Activated naive CD4-positive, alpha-beta T cell treated with anti-CD3 and anti-CD28 coated beads for 36 hours (primary cell): ENCODE measurements at places on chromosomes 12 and 14.

GRCh38 chr12:29286081-29286790, 94.7 kb downstream of the ERGIC2 start:
- no peak for DNase-seq

DNA sequence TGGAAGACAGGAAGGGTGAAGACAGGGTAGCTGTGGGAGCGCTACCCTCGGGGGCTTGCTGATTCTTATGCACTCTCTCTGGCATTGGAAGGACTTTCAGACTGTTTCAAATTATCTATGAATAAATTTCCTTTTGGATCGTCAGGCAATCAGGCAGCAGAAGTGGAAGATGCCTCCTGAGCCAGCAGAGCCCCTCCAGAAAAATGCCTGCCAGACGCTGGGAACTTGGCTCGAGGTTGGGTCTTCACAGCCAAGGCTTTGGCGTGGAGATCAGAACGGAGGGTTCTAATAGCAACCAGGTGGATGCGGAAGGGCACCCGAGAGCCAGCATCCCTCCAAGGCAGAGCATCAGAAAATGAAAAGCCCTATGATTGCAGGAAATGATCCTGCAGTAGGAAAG, 119.2 kb upstream of the RFLNA start:
- DNase-seq, result no peak

DNA sequence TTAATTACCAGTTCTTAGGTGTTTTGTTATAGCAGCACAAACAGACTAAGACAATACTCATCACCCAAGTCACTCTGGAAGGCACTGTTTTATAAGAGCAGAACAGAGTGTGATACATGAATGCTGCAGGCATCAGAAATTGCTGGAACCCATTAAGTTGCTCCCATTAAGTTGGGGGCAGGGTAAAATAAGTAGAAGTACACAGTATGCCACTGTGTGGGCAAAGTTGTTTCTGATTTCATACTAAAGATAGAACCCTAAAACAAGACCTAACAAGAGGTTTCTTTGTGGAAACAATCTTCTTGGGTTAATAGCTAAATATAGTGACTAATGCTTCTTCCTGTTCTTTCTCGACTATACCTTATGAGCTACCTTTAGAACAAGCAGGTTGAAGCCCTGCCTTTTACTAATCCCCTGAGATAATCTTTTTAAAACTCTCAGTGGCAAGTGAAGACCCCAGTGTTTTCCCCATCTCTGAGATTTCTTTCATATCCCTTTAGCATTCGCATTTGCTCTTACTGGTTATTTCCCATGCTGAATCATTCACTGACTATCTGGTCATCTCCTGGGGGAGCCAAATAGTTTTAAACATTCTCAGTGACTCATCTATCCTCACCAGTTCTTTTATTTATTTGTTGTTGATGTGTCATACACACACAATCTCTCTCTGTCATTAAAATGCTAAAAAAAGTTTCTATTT, 52.3 kb downstream of the SOCS2 start:
- no peak for DNase-seq

GRCh38 chr12:55019784-55020183, at the start of gene NEUROD4:
Gene NEUROD4 (plus strand): TSS chr12:55019974. CDS start chr12:55026440, 6,466 bp downstream.
- DNase-seq, result peak; percentile 51

DNA sequence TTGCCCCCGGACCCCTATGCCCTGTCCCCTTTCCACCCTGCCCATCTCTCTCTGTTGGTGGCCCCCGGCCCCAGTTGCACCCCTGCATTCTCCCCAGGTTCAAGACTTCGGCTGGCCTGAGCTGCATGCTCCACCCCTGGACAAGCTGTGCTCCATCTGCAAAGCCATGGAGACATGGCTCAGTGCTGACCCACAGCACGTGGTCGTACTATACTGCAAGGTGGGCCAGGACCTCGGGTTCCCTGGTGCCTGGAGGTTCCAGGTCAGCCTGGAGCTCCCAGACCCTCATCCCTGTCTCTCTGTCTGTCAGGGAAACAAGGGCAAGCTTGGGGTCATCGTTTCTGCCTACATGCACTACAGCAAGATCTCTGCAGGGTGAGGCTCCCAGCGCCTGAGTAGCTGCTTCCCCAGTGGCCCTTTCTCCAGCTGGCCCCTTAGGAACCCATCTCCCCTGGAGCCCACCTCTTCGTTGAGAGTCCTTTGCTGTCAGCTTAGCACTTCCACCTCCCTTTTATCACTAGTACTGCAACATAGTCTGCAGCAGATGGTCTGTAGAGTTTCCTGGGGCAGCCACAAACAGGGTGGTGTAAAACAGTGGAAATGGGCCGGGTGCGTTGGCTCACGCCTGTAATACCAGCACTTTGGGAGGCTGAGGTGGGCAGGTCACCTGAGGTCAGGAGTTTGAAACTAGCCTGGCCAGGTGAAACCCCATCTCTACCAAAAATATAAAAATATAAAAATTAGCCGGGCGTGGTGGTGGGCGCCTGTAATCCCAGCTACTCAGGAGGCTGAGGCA, 5.8 kb downstream of the TNS2 start:
- no peak for DNase-seq

DNA sequence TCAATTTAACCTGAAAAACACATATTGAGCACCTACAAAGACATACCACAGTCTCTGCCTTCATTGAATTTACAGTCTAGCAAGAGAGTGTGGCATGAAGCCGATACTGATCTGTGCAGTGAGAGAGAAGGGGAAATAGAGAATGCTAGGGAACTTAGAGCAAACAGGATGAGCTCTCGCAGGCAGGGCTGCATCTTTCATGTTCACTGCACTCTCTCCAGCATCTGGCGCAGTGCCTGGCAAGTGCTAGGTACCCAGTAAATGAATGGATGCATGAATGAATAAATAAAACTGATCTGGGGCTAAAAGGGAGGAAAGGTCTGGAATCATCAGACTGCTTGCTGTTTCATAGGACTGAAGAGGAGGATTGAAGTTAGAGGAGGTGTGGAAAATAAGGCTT, 256.5 kb upstream of the NPAS3 start:
- no peak for DNase-seq

DNA sequence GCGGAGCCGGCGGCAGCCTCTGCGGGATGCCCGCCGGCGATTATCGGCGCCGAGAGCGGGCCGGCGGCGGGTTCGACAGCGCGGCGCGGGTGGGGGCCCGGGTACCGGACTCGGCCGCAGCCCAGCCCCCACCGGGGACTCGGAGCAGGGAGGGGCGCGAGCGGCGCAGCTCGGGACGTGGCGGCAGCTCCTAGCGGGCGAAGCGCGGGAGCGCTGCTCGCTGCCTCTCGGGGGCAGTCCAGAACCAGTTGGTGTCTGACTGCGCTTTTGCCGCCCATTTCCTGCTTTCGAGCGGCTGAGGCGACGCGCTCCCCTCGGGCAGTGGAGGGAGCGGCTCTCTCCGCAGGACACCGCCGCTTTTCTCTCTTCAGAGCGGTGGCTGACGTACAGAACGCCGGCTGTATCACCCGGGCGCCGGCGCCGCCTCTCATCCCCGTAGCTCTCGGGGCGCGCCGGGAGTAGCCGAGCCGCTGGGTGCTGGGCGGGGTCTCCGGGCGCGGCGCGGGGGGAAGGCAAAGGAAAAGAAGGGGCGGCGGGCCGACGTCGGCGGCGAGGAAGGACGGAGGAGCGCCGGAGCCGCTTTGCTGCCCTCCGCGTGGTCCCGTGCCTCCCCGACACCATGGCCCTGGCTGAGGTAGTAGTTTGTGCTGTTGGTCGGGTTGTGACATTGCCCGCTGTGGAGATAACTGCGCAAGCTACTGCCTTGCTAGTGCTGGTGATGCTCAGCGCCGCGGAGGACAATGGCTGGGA, 136.6 kb downstream of the MON2 start:
- peak; percentile 79 for DNase-seq

GRCh38 chr14:65581799-65582198, 169.3 kb downstream of the FUT8 start:
- no peak for DNase-seq

DNA sequence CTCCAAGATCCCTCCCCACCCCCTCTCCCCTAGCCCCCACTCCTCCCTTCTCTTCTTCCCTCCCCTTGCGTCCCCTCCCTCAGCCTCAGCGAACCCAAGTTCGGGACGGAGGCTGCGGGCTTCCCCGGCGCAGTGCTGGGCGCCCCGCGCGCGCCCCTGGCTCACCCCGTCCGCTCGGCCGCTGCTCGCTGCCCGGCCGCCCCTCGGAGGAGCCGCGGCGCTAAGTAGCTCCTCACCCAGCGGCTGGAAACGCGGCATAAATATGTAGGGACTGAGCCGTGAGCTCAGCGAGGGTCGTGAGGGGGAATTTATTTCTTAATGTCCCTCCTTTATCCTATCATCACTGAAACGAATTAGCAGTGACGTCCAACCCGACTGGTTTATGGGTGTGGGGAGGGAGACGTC, at the start of gene NOS1:
NOS1 (minus strand) TSS at position 280 of the 405 bp plus-strand sequence. CDS start 30,557 bp downstream, outside the sequence.
- DNase-seq, result no peak

GRCh38 chr12:104354868-104355570, 51.5 kb downstream of the EID3 start:
- no peak for DNase-seq

- DNase-seq, result no peak
Measured at GRCh38 chr12:58496411-58497190, 423.7 kb downstream of the LRIG3 start.

DNA sequence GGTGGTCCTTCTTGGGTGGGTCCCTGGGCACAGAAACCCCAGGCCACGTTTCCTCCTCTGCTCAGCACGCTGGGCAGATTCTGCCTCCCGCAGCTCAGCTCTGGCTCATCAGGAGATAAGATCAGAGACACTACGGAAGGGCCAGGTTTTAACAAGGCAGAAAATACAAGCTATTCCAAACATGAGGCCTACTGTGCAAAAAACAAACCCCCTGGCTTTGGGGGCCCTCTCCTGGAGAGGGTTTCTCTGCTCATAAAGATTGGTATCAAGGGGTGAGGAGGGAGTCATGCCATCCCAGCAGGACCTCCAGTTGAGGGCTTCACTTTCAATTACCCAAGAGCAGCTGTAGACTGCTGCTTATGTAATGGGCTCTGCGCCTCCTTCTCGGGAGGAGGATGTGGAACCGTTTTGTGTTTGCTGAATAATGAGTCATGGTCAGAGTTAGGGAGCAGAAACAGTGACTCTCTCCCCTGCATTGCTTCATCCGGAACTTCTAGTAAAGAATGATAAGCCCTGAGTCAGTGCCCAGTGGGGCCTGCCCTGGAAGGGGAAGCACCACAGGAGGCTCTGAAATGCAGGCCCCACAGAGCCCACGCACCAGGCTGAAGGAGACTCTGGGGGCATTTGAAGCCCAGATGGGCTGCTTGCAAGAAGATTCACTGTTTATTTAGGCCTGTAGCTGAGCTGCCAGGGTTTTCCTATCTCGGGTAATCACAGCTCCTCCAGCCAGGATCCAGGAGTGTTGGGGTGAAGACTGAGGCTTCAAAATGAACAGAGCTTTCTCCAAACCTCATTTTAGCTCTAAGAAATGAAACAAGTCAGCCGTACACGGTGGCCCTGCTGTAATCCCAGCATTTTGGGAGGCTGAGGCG, 79.3 kb downstream of the SSPN start:
- DNase-seq, result peak; percentile 76

DNA sequence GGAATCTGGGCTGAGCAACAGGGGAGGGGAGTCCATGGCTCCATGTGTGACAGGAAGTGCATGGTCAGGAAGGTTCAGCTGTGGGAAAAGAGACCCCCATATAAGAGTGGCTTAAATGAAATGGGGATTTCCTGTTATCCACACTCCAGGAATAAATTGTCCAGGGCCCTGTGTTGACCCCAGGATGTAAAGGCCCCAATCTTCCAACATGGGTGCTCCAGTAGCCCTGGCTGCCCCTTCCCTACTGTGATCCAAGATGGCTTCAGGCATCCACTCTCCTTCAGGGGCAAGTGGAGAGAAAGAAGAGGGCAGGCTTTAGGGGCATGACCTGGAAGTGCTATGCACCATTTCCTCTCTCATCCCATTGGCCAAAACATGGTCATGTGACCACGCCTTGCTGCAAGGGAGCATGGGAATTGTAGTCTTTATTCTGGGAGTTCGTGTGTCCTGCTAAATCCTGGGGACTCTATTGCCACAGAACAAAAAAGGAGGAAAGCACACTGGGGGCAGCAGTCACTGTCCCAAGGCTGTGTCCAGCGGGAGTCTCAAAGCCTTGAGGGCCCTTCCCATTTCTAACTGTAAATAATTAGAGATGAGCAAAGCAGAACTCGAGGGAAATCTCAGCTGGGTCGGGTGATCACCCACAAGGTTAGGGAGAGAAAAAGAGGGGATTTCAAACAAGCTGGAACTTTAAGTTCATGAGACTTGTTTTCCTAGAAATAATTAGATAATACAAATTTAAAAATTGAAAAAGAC, 289.2 kb downstream of the ADGRD1 start:
- peak; percentile 31 for DNase-seq

DNA sequence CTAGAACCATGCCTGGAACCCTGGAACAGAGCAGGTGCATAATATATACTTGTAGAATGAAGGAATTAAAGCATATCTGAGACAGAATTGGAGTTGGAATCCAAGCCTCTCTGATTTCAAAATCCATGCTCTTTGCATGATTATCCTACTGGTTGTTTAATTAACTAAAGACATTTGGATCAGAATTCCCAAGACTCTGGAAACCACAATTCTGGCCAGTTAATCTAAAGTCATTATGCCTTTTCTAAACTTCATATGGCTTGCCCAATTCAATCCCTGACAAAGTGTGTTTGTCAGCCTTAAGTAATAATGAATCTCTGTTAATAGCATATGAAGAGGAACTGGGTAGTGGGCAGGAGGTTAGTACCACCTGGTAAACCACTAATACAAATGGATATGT, 422.6 kb downstream of the ATP23 start:
- DNase-seq, result no peak

GRCh38 chr14:95516554-95517181, at the start of gene SYNE3:
Gene SYNE3 (minus strand): TSS chr14:95516650. CDS start chr14:95475821, 40,829 bp downstream.
- peak; percentile 50 for DNase-seq

- no peak for DNase-seq
Measured at GRCh38 chr12:65387396-65387795, 108.9 kb downstream of the MSRB3 start.

GRCh38 chr12:115413626-115414025, 729.7 kb upstream of the TBX3 start:
- no peak for DNase-seq

DNA sequence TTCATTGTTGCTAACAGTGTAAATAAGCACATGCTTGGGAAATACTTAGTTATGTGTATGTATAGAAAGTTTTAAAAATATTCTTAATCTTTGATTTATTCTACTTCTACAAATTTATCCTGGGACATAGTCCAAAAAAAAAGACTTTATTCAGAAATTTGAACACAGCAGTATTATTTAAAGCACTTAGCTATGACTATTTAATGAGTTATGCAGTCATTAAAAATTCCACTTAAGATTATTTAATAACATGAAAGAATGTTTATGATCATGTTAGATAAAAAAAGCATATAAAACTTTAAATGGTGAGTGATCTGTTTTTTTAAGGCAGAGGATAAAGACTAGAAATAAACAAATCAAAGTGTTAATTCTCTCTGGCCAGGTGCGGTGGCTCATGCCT, 78.3 kb downstream of the BAZ1A start:
- no peak for DNase-seq

- no peak for DNase-seq
Measured at GRCh38 chr14:74519316-74520074, 25.9 kb downstream of the ISCA2 start.

- DNase-seq, result no peak
Measured at GRCh38 chr12:1324910-1325309, 269.5 kb downstream of the FBXL14 start.

DNA sequence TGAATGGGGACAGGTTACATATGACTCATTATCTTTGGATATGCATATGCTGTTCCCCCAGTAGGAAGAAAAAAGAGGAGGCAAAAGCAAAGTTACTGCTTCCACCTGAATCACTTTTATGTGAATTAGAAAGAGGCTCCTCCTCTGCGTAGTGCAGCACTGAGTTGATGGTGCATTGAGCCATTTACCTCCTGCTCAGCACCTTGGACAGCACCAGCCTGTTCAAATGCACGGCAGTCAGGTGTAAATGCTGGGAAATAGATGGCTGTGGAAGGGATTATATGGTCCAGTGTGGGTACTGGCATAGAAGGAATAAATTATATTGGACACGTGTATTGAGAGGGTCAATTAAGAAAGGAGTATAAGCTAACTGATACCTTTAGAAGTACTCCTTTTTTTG, 541.9 kb upstream of the SEL1L start:
- peak; percentile 41 for DNase-seq
